ENCODE measurements at places on chromosomes 16 and 17.
A peak's percentile ranks its signal among the peaks of the same experiment; 100 is the strongest.

GRCh38 chr17:79888811-79889634 is 49.8 kb upstream of the CBX4 start:
- no peak for DNase-seq

- peak; percentile 50 for DNase-seq
These were observed 21.4 kb downstream of the RPS6KB1 start for GRCh38 chr17:59914274-59914854.

DNA sequence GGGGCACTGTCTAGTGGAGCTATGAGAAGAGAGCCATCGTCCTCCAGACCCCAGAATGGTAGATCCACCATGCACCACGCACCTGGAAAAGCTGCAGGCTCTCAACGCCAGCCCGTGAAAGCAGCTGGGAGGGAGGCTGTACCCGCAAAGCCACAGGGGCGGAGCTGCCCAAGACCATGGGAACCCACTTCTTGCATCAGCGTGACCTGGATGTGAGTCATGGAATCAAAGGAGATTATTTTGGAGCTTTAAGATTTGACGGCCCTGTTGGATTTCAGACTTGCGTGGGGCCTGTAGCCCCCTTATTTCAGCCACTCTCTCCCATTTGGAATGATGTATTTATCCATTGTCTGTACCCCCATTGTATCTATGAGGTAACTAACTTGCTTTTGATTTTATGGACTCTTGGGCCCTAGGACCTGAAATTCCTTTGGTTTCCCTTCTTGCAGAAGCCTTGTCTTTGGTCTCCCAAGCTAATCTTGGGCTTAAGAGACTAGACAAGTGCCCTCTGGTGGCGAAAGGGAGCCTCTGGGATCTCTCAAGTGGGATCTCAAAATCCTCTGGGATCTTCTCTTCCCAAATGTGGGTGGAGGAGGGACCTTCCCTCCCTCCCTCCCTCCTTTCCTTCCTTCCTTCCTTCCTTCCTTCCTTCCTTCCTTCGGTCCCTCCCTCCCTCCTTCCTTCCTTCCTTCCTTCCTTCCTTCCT is 58.2 kb upstream of the HAPSTR1 start:
- peak; percentile 69 for DNase-seq

GRCh38 chr16:48503779-48504178 is 106.2 kb downstream of the N4BP1 start:
- peak; percentile 62 for DNase-seq

DNA sequence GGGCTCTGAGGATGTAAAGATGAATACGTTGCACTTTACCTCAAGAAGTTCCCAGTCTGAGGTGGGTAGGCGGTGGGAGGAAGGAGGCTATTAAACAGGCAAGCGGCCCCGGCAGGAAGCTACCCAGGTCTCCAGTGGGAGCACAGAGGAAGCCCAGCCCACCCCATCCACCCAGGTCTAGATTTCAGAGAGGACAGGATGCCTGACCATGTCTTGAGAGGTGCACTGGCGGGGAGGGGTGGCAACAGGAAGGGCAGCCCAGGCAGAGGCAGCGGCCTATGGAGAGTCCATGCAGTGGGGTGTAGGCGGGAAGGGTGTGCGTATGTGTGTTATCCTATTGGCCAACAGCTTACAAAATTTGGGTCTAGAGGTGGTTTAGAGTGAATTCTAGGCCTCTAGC is 13.9 kb downstream of the SARM1 start:
- no peak for DNase-seq

- no peak for DNase-seq
These were observed 115.1 kb downstream of the HIC1 start for GRCh38 chr17:2170023-2170422.

- DNase-seq: peak; percentile 7
These were observed 69.2 kb downstream of the PRKCB start for GRCh38 chr16:23905027-23905426.

DNA sequence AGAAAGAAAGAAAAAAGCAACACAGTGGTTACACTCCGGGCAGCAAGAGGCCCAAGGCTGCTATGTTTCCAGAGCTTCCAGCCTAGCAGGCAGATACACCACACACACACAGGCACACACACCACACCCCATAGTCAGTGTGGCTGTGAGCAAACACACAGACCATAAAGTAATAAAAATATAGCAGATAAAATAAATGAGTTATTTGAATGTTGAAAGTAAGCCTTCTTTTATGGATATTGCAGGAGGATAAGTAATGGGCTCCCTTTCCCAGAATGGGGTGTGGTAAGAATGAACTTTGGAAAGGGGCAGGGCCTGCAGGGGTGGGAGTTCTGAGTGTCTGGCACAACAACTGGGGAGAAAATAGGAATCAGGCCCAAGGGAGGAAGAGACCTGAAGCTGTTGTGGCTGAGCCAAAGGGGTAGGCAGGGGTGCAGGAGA is 4.8 kb upstream of the CDK5RAP3 start:
- no peak for DNase-seq

GRCh38 chr17:21075739-21076085 is 32.9 kb upstream of the USP22 start:
- no peak for DNase-seq

GRCh38 chr17:20022701-20023100 is 13.5 kb downstream of the SPECC1 start:
- DNase-seq: no peak

DNA sequence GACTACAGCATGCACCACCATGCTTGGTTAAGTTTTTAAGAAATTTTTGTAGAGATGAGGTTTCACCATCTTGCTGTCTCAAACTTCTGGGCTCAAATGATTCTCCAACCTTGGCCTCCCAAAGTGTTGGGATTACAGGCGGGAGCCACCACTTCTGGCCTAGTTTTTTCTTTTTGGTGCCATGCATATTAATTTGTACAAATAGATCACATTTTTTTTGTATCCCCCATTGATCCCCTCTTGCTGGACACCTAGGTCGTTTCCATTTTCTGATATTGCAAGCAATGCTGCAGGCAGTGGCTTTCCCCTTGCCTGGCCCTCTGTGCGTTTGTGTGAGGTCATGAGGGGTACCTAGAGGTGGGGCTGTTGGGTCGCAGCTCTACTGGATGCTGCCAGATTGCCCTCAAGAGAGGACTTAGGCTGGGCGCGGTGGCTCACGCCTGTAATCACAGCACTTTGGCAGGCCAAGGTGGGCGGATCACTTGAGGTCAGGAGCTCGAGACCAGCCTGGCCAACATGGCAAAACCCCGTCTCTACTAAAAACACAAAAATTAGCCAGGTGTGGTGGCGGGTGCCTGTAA is 23.8 kb downstream of the RAP1GAP2 start:
- DNase-seq: no peak

DNA sequence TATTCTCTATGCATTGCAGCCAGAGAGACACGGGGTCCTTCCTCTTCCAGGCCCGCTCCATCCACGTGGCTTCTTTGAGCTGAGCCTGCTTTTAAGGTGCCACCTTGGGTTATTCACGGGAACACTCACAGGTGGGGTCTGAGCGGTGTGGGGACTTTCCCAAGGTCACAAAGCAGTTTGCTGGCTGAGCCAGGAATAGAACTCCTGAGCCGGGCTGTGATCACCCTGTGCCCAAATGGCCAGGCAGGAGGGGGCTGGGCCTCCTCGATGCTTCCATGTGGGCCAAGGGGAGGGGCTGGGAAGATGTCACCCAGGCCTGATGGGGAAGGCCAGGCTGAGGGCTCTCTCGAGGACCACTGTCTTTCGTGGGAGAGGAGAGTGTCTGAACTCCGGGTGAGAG is 13.0 kb upstream of the GSE1 start:
- DNase-seq: no peak

- no peak for DNase-seq
These were observed 12.1 kb downstream of the CA5A start for GRCh38 chr16:87924041-87924810.

DNA sequence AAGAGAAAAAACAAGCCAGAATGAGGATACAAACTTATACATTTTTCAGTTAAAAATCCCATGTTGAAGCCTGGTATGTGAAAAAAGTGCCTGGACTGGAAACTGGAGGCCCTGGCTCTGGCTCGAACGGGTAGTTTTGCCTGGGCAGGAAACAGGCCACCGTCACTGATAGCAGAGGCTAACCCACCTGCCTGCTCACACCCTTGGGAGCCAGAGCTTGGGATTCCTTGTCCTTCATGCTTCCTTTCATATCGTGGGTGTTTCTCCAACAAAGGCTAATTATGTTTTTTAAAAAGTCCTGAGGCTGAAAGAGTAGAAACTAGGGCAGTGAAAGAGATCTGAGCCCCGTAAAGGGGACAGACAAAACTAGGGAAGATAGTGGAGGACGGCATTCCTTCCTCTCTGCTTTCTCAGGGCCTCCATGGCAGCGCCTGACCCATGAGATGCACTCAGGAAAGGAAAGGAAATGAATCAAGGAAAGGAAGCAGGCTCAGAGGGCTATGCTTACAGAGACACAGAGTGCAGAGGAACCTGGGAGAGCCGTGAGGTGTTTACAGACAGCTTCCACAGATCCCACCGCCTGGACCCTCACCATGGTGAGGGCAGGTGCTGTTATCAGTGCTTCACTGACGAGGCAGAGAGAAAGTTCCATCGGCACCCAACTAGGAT is 138.1 kb downstream of the PARN start:
- no peak for DNase-seq

GRCh38 chr16:53781023-53781605 is 77.2 kb downstream of the FTO start:
- DNase-seq: no peak

DNA sequence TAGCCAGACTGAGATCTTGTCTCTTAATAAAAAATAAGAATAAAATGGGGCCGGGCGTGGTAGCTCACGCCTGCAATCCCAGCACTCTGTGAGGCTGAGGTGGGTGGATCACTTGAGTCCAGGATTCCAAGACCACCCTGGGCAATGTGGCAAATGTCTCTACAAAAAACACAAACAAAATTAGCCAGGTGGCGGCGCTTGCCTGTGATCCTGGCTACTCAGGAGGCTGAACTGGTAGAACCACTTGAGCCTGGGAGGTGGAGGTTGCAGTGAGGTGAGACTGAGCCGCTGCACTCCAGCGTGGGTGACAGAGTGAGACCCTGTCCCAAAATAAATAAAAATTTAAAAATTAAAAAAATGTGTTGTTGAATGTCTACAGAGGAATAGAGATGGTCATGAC is 2.9 kb upstream of the DEF8 start:
- no peak for DNase-seq

- DNase-seq: no peak
These were observed 31.2 kb upstream of the ZNF469 start for GRCh38 chr16:88351491-88352101.

GRCh38 chr17:8056232-8056975 is 17.5 kb downstream of the ALOX15B start:
- DNase-seq: peak; percentile 56

- no peak for DNase-seq
These were observed 52.7 kb upstream of the ZNF469 start for GRCh38 chr16:88329726-88330700.

DNA sequence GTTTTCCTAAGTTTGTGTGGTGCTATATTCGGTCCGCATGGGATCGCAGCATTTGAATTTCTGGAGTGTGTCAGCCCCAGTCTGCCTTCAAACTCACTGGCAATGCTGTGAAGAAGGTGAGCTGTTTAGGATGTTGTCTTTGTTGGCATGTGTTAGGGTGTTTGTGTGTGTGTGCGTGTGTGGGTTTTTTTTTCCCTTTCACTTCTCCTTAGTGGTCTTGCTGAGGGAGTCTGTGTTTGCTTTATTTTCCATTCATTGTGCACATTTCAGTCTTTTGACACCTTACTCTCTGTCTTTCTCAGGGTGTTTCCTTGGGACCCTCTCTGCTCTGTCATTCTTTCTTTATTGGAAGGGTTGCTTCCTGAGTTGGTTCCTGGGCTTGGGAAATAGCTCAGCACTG is 27.7 kb upstream of the RBFOX1 start:
- DNase-seq: no peak

DNA sequence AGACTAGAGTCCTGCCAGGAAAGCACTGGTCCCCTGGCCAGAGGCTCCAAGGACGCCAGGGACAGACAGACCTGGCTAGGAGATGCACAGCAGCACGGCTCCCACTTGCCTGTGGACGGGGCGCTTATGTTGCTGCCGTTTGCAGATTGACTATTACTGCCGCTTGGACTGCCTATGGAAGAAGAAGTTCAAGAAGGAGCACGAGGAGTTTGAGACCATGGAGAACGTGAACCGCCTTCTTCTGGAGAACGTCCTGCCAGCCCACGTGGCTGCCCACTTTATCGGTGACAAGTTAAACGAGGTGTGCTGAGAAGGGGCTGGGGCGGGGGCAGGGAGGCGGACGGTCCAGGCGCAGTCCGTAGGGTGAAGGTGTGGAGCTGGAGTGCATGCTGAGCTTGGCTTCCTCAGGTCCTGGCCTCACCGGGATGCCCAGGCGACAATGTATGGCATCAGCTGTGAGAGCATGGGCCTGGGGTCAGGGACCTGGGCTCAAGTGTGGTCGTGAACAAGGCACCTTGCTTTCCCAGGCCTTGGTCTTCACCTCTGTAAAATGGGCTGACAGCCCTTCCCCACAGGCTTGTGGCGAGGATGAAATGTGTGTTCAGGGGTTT is 45.6 kb downstream of the ADCY7 start:
- DNase-seq: peak; percentile 4

- DNase-seq: no peak
These were observed 100.7 kb downstream of the CYLD start for GRCh38 chr16:50842589-50842988.

GRCh38 chr16:6541267-6541666 is 791.4 kb upstream of the RBFOX1 start:
- DNase-seq: no peak

DNA sequence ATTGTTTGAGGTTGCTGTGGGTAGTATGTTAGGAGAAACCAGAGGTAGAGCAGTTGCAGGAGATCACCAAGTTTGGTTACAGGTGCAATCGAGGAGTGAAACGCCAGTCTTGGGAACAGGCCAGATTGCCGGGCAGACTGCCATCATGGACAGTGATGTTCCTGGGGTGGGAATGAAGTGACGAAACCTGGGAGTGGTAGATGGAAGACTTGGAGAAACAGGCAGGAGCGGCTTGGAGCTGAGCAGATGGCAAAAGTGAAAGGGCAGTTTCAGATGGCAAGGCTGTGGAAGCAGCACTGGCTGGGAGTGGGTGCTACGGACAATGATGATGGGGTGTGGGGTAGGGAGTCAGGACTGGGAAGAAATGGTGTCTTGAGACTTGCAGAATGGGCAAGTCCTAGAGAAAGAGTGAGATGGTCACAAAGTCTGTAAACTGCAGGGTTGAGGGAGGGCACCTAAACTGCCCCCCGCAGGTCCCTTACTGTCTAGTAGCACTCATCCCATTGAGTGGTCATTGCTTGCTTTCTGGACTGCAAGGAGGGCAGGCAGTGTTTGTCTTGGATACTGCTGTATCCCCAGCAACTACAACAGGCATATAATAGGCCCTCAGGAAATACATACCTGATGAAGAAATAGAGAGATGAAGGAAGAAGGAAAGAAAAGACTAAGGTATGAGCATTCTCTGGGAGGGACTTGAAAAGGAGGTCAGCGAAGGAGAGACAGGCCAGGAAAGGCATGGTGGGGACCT is 29.5 kb upstream of the ULK2 start:
- DNase-seq: no peak

DNA sequence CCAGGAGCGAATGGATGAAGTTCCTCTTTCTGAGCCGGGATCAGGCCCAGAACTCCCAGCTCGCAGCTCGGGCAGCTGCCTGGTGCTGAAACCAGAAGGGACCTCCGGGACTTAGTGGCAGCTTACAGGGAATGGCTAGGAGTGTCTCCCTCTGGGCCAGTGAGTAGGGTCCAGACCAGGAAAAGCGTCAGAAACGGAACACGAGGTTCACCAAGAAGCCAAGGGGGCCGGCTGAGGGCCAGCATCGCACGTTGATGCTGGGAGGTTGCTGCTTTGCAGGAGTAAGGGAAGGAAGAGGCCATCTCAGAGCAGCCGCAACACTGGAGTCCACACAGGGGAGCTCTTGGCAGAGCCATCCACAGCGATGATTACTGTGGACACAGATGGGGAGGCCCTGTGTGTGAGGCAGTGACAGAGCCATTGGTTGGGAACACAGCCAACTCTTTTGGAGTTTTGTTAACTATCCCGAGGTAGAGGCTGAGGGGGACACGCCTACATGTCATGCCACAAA is 74.0 kb upstream of the CREBBP start:
- peak; percentile 70 for DNase-seq
